ENCODE measurements at places on chromosomes 6 and 20.

DNA sequence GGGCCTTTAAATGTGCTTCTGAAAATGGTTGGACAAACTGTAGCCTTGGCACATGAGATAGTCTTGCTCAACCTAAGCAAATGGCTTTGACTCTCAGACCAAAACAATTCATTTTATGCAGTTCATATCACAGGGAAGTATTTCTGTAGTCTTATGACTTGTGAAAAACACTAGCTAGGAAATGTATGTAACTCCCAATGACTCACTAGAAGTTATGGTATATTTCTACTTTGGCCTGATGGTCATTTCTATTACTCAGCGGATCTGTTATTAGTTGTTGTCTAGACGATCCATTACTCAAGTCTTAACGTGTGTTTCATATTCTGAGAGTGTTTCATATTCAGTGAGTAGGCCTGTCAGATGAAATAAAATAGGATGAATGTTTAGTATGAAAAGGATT, 1333.5 kb downstream of the KHDRBS2 start:
- DNase-seq = no peak

GRCh38 chr6:154951345-154952200, 43.5 kb upstream of the TIAM2 start:
- no peak for DNase-seq

DNA sequence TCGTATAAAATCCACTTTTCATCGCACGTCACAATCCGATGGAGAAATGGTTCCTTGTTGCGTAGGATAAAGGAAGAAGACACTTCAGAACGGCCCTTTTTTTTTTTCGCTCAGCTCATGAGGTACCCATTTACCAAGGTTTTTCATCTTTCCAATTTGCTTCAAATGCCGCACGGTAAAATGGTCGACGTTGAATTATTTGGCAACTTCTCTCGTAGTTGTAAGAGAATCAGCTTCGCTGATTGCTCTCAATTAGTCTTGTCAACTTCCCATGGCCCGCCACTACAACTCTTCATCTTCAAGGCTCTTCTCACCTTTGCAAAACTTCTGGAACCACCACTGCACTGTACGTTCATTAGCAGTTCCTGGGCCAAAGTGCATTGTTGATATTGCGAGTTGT, 28.8 kb downstream of the POM121L2 start:
- DNase-seq = no peak

GRCh38 chr20:5642155-5642981, 107.8 kb upstream of the SHLD1 start:
- DNase-seq = no peak

DNA sequence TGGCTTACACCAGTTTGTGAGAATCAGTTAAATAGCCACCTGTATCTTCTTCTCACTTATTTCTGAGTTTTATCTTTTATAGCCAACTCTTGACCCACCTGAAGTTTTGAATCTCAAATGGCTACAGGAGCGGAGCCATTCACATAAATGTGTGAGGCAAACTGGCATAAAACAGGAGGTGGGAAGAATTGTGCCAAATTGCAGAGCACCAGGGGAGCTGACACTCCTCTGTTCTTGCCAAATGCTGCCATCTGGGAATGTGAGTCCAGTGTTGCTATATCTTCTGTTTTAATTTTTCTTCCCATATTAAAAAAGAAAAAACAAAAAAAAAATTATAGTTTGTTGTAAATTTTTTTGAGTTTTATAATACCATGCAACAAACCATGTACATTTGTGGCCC, 17.0 kb upstream of the RNF146 start:
- DNase-seq = no peak

DNA sequence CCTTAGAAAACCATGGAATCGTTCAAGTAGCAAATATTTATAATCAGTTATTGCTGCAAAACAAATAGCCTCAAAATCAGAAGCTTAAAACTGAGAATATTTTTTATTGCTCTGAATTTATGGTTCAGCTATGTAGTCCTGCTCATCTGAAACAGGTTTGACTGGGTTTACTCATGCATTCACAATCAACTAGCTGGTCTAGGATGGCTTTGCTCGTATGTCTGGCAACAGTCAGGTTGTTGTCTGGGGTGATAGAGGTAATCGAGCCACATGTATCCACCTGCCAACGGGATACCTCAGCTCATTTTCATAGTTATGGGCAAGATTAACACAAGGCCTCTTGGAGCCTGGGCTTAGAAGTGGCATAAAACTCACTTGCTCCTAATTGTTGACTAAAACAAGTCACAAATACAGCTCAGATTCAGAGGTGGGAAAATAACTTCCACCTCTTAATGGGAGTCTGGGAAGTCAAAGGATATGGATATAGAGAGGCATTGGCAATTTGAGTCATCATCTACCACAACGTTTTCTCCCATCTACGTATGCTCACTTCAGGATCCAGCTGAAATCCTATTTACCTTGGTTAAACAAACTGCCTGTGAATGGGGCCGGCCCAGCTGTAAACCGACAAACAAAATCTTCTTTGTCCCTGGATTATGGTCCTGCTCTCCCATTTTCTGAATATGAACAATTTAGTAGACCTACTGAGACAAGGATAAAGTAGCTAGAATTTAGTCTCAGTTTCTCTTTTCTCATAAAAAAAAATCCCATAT, 54.5 kb upstream of the TENT5A start:
- DNase-seq = no peak

DNA sequence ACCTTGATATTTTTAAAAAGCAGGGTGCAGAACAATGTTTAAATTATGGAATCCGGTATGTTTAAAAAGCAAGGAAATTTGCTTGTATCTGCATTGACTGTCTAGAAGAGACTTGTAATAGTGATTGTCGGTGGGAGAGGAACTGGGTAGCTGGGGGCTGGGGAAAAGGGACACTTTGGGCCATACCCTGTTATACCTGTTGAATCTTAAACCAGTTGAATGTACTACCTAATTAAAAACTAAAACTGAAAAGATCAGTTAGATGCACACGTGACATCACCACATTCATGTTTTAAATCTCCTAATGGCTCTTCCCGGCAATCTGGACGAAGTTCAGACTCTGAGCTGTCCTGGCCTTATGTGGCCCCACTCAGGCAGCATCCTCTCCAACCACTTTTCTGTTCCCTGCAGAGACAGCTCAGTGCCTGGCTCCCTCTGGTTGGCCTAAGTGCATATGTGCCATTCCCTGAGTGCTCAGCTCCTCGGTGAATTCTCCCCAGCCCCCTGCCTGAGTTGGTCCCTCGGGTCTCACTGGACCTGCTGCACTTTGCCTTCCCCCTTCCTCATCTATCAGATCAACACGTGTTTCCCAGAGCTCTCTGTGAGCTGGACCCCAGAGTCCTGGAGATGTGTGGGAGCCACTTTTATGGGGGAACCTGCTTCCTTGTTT, 36.3 kb downstream of the SLC52A3 start:
- DNase-seq = no peak

- DNase-seq = no peak
These were observed 26.3 kb upstream of the EPM2A start for GRCh38 chr6:145761584-145761983.
